ENCODE measurements at places on chromosomes 16 and 17.

- DNase-seq = no peak
Observed at GRCh38 chr16:87735270-87736007, 30.3 kb downstream of the KLHDC4 start.

DNA sequence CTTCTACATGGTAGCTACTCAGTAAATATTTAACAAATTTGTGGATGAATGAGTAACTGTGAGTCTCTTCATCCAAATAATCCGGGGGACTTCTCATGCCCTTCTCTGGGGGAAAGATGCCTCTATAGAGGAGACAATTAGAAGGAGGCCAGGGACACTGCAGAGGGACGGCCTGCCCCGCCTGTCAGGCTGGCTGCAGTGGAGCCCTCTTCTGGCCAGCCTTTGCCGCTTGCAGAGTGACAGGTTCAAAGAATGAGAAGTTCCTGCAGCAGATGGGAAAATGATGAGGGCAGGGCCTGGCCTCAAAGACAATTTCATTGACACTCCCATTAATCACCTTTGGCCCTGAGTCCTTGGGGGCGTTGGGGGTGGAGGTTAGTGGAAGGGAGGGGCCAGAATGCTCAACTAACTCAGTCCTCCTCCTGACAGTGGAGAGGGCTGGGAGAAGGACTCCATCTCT is 339.0 kb downstream of the MAF start:
- DNase-seq = peak; percentile 47

DNA sequence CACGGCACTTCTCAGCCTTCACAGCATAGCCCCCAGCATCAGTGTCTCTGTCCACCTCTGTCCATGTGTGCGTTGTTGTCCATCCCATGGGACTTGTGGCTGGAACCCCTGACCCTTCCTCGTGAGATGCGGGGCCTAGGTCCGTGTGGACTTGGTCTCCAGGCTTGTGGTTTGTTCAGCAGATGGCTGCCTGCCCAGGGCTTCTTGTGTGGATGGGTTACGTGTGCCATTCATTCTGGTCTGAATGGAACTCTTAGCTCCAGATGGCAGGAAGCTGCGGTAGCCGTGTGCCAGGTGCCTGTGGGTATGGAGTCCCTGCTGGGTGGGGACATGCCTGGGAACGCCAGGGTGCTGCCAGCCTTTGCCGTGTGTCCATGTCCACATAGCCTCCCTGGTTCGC is 31.7 kb upstream of the NUDT16L1 start:
- DNase-seq = no peak

DNA sequence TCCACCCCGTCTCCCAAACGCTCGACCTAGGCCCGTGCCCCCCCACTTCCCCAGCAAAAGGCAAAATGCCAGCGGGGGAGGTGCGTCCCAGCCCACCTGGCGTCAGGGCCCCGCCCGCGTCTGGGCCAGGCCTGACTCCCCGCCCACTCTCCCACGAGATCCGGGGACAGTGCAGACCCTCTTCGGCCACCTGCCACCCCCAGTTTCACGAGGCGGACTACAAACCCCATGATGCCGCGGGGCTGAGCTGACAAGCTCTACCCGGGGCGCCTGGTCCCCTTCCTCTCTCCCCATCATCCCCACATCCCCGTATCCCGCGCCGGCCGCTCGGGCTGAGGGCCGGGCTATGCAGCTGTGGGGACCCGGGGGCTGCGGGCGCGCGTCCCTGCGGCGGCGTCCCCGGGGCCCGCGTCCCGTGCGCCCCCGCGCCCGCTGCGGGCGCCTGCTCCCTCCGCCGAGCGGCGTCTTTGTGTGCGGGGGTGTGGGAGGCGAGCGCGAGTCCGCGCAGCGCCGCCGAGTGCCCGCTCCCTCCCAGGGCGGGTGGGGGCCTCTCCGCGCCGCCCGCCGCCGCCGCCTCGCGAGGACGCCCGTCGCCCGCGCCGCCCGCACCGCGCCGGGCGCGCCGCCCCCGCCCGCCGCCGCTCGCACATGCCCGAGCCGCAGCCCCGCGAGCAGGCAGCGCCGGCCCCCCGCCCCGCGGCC is at the start of gene ANKRD13B:
ANKRD13B (plus strand) TSS at position 283 of the 702 bp plus-strand sequence. CDS start 490 bp downstream, outside the sequence.
- DNase-seq = peak; percentile 61

DNA sequence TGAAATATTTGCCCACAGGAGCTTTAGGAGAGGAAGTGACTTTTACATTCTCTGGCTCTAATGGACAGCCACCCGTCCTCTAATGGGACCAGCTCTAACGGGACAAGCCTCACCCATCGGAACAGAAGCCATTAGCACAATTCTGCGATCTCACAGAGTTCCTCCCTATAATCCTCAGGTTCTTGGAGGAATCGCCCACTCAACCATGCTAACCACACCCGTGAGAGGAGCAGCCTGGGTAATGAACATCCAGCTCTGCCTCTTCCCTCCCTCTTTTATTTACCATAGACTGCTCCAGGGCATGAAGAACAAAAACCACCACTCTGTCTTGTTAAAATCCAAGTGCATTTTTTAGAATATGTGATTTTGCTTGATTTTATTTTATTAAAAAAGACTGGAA is 6.8 kb downstream of the SLC35B1 start:
- no peak for DNase-seq

GRCh38 chr17:50169121-50169764 is 3.4 kb downstream of the SGCA start:
- peak; percentile 40 for DNase-seq

DNA sequence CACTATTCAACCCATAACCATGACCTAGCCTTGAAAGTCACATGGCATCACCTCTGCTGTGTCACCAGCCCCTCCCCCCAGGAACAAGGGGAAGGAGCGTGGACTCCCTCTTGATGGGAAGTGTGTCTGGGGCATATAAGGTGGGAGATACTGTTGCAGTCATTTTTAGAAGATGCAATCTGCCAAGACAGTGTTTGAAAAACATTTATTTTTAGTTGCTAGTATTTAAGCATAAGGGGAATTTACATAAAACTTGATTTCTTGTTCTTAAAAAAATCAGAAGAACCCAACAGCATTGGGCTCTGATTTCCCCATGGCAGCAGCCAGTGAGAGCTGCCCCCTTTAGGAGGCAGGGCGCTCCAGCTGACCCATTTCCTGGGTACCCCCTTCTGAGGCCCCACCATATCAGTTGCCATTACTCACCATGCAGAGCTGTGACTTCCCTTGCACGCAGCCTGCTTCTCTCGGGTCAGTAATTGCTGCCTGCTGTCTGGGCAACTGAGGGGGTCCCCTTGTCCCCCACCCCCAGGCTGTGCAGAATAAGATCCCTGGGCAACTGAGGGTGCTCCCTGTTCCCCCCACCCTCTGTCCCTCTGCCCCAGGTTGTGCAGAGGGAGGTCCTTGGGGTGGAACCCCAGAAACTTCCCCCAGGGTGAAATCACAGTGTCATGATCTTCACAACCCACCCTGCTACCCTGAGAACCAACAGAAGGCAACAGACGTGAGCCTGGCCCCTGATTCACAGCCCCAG is 11.8 kb upstream of the CDC42EP4 start:
- DNase-seq = no peak

DNA sequence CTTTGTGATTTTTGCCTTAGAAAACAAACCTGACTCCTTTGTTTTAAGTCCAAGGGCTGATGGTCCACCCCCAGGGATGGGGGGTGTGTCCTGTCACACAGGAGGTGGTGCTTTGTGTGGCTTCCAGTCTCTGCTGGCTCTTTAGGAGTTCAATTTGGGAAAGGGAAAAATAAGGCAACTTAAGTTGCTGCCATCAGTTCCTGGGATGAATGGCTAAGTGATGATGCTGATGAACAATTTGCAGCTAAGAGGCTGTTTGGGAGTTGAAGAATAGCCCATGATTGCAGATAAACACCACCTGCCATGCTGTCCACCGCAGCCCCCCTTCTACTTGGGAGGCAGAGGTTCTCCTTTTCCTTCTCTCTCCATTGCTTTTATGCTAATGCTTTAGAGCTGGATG is 40.2 kb downstream of the ARL4D start:
- no peak for DNase-seq

GRCh38 chr17:78637643-78638420 is 60.6 kb upstream of the DNAH17 start:
- DNase-seq = no peak

GRCh38 chr16:56849690-56850680 is 15.0 kb upstream of the SLC12A3 start:
- no peak for DNase-seq

DNA sequence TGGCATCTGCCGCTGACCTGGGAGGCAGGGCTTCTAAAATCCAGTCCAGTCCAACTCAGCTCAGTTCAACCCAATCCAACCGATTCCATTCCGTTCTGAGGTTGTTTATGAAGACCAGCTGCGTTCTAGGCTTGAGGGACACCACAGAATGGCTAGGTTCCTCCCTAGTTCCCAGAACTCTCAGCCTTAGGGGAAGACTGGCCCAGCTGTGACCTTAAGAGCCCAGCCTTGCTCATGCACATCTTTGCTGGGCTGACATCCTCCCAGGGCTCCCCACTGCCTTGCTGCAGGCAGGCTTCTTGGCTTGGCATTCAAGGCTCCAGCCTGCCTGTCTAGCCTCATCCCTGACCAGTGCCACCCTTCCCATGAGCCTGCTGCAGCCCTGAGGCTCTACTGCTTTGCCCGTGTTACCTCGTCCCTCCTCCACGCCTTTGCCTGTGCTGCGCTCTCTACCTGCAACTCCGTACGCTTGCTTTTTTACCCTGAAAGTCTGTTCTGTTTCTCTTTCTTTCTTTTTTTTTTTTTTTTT is 7.9 kb downstream of the SLC12A3 start:
- DNase-seq = no peak

- no peak for DNase-seq
Observed at GRCh38 chr17:12118617-12119016, 97.9 kb downstream of the MAP2K4 start.

GRCh38 chr17:74736513-74737298 is at the start of gene RAB37:
RAB37 (plus strand) TSS chr17:74737256; CDS start chr17:74737273, 17 bp downstream.
- DNase-seq = peak; percentile 49

- no peak for DNase-seq
Observed at GRCh38 chr17:72771734-72772133, 320.8 kb downstream of the SLC39A11 start.

- DNase-seq = no peak
Observed at GRCh38 chr17:44309472-44309871, 1.1 kb downstream of the RUNDC3A start.

GRCh38 chr16:85861095-85861825 is 37.7 kb upstream of the IRF8 start:
- DNase-seq = no peak

- no peak for DNase-seq
Observed at GRCh38 chr16:87409153-87409552, 17.0 kb downstream of the MAP1LC3B start.

DNA sequence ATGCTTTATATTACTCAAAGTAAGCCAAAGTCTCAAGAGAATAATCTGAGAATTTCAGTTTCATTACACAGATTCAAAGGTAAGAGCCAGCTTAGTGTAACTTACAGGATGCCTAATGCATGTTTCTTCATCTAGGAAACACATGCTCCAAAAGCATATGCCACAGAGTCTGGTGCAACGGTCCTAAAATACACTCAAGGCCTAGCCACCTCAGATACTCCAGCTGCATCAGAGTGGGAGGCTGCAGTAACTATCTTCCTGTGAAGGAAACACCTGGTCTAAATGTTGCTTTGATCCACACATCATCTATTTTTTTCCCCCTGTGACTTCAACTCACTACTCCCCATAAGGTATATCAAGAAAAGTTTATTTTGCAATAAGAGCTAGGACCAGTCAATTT is 51.6 kb upstream of the CORO6 start:
- DNase-seq = no peak

DNA sequence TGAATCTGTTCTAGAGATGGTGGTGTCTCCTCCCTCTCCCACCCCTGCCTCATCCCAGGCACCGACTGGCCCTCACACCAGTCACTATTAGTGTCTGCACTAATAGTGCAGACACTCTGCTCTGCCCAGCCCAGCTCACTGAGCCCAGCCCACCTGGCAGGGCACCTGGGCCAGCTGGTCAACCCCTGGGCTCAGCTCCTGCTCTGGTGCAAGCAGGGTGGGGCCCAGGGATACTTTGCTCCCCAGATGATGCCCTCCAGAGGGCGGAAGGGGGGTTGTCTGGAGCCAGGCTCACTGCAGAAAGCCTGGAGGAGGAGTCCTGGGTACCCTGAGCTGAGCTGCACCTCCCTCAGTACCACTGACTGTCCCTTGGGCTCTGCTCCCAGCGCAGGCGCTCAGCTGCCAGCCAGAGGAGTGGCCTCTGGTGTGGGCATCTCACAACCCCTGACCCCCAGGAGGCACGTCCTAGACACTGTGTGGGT is 14.5 kb downstream of the RAB11FIP4 start:
- no peak for DNase-seq

DNA sequence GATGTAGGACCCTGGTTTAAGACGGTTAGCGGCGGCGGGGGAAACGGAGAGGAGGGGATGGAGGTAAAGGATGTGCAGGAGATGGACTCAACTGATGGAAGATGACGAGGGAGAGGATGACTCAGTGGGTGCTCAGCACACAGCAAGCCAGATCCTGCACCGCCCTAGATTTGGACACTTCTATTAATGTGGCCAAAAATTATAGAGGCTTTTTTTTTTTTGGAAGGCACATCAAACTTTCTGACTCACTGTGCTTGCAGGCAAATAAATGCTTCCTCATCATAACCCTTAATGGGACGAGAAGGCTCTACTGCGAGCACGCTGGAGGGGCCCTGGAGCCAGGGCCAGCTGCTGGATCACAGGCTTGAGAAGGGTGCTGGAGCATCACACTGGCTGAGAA is 36.0 kb downstream of the RTN4RL1 start:
- DNase-seq = no peak

DNA sequence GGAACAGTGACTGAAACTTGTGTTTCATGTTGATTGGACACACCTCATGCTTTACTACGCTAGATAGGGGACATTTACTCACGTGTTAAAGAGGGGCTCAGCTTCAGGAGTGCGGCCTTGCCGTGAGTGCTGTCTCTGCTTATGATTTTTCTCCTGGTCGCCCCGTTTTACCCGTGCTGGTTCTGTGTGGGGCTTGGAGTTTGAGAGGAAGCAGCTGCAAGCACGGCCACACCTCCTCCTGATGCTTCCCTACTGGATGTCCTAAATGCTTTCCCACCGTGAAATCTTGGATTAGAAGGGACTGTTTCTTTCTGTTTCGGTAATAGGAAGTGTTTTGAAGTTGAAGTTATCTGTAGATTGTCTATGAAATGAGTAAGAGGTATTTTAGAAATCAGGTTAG is 54.0 kb upstream of the ZNF750 start:
- DNase-seq = no peak

- DNase-seq = no peak
Observed at GRCh38 chr16:86496262-86496928, 13.9 kb upstream of the FOXF1 start.
